ENCODE measurements at places on chromosomes 6 and 20.

DNA sequence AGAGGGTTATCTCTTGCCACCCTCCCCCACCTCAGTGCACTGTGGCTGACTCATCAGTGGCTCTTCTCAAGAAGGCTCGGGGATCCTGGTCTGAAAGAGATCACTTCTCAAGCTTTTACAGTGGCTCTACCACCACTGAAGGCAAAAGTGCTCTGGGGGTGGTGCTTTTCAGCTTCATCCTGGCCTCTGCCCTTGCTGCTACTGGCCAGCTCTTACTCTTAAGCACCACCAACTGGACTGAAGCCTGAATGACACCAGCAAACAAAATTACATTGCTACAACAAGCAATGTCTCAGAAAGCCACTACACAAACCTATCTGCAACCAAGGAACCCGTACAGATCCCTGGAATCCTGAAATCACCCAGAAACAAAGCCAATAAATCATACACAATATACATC, 402.1 kb downstream of the EPHA7 start:
- no peak for DNase-seq

DNA sequence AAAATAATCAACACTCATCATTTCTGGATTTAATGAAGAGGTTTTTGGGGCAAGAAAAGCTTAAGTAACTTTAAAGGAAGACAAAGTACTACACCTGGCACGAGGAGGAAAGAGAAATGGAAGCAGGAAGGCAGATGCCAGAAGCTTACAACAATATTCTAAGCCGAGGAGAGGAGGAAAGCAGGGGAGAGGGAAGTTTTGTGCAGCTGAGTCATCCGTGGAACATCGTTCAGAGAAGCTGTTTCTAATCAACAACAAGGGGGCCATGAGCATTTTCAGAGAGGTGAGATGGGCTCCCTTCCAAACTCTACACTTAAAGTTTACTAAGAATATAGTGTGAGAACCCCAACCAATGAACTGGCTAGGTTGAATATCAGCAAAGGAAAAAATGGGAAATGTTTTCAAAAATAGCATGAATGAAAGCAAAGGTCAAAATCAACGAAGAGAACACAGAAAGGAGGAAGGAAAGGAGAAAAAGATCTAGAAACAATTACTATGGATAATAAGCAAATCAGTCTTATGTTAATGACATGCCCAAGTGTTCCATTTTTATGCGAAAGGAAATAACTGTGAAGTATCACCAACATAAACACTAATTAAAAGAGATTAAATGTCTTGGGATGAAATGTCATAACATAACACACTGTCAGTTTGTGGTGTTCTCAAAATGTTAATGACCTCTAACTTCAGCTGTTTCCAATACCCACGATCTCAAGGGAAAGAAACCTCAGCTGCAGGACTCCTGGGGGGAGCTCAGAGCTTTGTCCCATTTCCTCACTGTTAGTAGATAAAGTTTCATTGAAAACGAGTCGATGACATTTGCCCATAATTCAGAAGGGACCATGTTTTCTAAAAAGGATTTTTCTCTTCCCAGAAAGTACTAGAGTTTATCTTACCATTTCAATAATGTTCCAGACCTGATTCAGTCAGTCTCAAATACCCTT, 203.4 kb upstream of the STXBP5 start:
- DNase-seq, result peak; percentile 51

GRCh38 chr20:54469293-54469692, 6.1 kb upstream of the DOK5 start:
- DNase-seq, result no peak

GRCh38 chr20:7540018-7540417, 400.2 kb downstream of the HAO1 start:
- DNase-seq, result no peak

DNA sequence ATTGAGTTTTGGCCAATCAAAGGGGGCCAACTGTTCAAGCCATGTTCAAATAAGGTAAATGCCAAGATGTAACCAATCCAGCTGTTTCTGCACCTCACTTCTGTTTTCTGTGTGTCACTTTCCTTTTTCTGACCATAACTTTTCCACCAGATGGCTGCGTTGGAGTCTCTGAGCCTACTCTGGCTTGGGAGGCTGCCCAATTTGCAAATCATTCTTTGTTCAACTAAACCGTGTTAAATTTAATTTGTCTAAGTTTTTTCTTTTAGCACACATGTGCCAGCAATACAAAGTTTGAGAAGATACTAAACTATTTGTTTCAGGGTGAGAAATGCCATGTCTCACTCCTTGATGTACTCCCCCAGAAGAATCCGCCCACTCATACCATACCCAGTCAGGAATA, 52.1 kb downstream of the IYD start:
- no peak for DNase-seq

- DNase-seq, result no peak
Observed at GRCh38 chr20:6976106-6976900, 208.8 kb downstream of the BMP2 start.

- peak; percentile 23 for DNase-seq
Observed at GRCh38 chr6:71621918-71622519, 264.3 kb upstream of the RIMS1 start.

- peak; percentile 40 for DNase-seq
Observed at GRCh38 chr6:116682334-116682712, 1.3 kb downstream of the KPNA5 start.

DNA sequence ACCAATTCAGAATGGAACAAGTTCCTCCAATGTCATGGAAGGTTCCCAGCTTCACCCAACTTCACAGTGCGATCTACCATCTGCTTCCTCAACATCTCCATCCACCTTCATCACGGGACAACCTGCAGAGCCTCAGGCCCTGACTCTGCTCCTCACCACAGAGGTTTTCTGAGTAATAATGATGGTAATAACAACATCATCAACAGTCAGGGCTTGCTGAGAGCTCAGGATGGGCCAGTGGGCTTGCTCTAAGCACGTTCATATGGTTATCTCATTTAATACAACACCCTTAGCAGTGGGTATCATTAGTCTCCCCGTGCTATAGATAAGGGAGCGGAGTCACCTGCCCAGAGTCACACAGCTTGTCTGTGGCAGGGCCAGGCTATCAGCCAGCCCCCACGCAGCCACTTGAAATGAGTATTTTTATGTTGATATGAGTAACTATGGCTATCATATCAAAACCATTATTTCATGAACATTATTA, 38.6 kb downstream of the PREX1 start:
- DNase-seq, result no peak

- peak; percentile 10 for DNase-seq
Observed at GRCh38 chr6:4017834-4018170, 61.1 kb downstream of the FAM217A start.

- DNase-seq, result no peak
Observed at GRCh38 chr6:30364591-30364990, 19.6 kb downstream of the RPP21 start.

- peak; percentile 54 for DNase-seq
Observed at GRCh38 chr6:41470331-41471063, 75.7 kb upstream of the FOXP4 start.

- DNase-seq, result no peak
Observed at GRCh38 chr6:70353448-70353847, 50.6 kb upstream of the COL9A1 start.

- DNase-seq, result no peak
Observed at GRCh38 chr6:164315376-164315775, 900.9 kb downstream of the QKI start.

DNA sequence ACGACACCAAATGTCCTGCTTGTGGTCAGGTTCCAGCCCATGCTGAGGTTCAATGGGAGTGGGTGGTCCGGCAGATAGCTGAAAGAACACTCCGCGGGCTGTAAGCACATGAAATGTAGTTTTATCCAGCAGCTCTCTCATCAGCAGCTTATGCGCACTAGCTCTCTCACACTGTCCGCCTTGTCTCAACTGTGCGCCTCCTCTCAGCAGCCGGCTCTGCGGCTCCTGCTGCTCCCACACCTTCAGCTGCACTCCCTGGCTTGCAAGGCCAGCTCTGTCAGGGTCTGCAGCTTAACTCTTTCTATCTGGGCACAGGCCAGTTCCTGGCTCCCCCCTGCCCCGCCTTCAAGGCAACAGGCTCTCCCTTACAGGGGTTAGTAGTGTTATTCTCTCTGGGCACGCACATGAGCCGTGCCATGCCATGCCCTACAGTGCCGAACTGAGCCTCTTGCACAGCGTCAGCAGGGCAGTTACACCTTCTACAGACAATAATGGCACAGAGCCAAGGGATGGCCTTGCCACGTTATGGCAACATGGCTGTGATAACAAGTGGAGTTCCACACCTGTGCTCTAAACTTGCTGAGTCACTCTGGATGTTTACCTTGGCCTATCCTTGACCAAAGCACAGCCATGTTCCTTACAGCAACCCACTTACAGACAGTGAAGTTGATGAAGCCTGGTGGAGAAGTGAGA, 84.0 kb upstream of the LRFN2 start:
- no peak for DNase-seq

DNA sequence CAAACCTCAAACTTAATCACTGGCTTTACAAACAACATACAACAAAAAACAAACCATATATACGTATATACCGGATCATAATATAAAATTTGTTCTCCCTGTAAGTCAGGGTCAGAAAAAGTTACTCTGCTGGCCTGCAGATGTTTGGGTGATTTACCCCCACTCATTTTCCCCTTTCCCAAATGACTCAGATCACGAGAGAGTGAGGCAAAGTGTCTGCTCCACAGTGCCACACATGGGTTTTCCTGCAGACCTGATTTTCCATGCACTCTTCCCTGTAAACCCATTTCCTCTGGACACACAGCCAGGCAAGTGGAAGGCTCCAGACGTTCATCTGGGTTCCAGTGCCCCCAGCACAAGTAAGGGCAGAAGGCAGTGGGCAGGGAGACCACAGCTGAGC, 23.5 kb downstream of the GFOD1 start:
- no peak for DNase-seq

DNA sequence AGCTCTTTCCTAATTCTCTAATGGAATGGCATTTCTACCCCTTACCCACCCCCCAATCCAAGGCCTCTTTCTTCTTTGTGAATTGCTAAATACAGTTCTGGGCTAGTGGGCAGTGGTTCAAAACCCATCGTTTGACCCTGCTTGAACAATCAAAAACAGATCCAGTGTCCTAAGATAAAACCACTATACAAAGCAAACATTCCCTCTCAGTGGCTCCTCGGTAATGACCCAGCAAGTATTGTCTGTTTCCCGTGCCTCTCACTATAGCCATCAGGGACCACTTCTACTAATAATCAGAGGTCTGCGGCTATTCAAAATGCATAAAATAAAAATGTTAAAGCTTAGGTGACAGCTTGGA, 143.5 kb upstream of the AKAP12 start:
- DNase-seq, result no peak

DNA sequence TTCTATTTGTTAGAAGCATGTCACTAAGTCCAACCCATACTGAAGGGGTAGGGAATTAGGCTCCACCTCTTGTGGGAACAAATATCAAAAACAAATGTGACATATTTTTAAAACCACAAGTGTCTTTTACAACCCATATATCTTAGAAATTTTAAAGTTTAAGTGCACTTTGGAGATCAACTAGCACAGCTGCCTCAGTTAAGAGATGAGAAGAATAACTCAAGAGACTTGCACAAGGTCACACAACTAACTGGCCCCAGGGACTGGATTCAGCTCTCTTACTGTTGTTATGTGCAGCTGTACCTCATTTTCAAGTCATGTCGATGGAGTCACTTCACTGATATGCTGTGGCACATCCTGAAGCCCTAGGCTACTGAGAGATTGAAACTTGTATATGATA, 102.9 kb upstream of the BMP2 start:
- DNase-seq, result no peak

DNA sequence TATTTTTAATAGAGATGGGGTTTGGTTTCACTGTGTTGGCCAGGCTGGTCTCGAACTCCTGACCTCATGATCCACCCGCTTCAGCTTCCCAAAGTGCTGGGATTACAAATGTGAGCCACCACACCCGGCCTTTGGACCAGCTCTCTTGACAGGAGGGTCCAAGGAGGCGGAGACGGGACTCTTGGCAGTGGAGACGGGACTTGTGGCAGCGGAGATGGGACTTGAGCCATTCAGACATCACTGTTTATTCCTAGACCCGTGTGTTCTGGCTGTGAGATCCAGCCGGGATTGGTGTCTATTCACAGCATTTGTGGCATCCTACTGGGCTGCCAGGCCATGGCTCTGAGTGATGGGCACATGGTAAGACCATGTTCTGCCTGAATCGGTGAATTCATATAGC, 25.6 kb downstream of the PRPF6 start:
- no peak for DNase-seq

- DNase-seq, result peak; percentile 69
Observed at GRCh38 chr20:20837574-20838021, 125.2 kb upstream of the RALGAPA2 start.

DNA sequence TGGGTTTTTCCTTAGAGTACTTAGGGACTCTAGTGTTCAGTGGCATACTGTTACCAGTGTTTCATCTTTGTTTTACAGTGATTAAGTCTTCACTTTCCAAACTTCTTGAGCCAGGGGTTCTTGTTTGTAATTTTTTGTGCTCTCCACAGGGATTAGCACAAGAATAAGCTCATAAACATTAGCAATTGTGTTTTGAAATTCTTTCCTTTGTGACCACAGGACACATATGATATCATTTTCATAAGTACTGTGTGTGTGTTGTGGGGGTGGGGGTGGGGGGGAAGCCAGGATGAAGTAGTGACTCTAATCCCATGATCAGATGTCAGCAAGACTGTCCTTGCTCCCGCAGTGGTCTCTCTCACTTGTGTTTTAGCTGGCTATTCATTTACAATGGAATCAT, 101.5 kb upstream of the SCP2D1 start:
- DNase-seq, result no peak

GRCh38 chr6:166364456-166364855, 18.3 kb downstream of the MPC1 start:
- no peak for DNase-seq

- DNase-seq, result no peak
Observed at GRCh38 chr6:77678048-77678447, 25.2 kb downstream of the MEI4 start.

- no peak for DNase-seq
Observed at GRCh38 chr6:99780556-99780885, 173.9 kb downstream of the PRDM13 start.

DNA sequence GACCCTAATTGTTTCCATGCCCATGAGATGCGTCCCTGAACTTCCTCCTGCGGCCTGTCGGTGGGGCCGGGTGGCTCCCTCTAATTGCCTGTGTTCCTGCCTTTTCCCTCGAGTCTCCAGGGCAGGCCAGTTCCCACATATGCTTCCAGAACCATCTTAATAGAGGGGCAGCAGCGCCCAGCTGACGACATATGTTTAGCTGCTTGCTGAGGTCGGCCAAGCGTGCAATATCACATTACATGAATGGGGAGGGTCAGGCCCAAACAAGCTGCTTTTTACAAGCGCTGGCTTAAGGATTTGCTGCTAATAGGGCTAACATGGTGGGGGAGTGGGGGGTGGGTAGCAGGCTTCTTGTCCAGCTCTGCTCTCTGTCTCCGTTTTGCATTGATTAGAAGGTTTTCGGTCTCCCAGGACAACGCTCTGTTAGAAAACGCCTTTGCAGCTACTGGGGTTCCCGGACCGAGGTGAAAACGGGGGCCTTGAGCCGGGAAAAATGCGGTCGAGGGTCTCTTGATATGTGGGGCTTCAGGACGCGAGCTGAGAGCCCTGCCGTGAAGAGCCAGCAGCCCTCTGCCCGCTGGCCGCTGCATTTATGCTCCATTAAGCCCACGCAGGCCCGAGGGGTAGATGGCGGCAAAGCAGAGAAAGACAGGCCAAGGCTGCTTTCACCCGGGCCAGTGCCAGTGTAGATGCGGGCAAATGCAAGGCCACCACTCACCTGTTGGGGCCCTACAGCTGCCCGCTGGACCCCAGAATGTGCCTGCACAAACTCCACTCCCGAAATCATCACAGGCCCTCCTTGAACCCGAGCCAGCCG, 308.5 kb downstream of the BMP7 start:
- peak; percentile 32 for DNase-seq

GRCh38 chr6:121851056-121851455, 415.6 kb downstream of the GJA1 start:
- peak; percentile 23 for DNase-seq

- DNase-seq, result no peak
Observed at GRCh38 chr6:28983838-28984237, 21.3 kb downstream of the ZNF311 start.

Data from AG08395 (cell line).